A549 (cell line): ENCODE measurements at places on chromosomes 12 and 14.

DNA sequence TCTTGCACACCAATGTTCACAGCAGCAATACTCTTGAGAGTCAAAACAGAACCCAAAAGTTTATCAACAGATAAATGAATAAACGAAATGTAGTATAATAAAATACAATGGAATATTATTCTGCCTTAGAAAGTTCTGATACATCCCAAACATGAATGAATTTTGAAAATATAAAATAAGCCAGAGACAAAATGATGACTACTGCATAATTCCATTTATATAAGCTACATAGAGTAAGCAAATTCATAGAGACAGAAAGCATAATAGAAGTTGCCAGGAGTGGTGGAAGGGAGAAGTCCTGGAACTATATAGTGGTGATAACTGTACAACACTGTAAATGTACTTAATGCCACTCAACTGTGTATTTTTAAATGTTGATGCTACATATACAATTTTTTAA lies 21.1 kb downstream of the KDM5A start:
- DNase-seq, result no peak

DNA sequence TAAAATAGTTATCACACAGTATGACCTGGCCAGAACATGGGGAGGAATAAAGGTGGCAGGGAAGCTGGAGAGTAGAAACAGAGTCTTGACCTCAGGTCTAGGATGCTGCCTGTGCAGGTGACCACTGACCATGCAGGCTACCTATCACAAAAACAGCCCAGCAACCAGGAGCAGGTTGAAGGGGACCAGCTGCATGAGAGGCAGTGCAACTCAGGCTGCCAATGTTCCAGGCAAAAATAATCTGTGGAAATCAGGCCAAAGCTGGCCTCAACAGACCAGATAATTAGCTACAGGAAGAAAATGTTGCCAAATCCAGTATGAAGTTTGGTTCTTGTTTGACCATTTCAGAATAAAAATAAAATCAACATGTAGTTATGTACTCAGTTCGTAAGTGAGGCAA lies 72.6 kb downstream of the PDE6H start:
- DNase-seq, result no peak

DNA sequence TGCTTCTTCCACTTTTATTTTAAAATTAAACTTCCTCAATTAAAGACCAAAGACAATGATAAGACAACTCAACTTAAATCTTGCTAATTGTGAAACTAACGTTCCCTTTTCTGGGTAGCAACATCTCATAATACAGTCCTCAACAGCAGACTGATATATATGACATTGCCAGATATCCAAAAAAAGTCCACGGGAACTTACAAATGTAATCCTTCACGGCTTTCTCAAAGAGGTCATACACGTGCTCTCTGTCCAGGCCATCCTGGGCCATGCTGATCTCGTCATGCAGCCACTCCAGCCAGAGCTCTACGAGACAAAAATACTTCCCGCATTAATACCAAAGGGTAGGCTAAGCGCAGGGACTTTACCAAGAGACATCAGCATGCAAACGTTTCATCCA lies 13.3 kb downstream of the SART3 start:
- DNase-seq, result no peak

DNA sequence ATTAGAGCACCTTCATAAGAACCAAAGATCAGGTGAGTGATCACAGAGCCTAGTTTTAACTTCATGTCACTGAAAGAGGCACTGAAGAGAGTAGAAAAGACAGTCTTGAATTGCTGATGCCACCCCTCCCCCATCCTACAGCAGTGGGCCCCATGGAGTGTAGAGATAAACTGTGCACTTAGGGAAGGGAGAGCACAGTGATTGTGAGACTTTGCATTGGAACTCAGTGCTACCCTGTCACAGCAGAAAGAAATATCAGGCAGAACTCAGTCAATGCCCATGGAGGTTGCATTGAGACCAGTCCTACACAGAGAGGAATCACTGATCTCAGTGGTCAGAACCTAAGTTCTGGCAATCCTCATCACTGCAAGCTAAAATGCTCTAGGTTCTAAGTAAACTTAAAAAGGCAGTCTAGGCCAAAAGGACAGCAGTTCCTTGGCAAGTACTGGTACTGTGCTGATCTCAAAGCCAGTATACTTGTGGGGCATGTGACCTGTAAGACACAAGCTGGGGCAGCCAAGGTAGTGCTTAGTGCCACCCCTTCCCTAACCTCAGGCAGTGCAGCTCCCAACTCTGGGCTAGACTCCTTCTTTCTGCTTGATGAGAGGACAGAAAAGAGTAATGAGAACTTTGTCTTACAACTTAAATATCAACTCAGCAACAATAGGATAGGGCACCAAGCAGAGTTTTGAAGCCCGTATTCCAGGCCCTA lies 94.1 kb downstream of the FSCB start:
- DNase-seq, result no peak

GRCh38 chr14:65011538-65011937 lies 24.8 kb downstream of the FNTB start:
- no peak for DNase-seq

DNA sequence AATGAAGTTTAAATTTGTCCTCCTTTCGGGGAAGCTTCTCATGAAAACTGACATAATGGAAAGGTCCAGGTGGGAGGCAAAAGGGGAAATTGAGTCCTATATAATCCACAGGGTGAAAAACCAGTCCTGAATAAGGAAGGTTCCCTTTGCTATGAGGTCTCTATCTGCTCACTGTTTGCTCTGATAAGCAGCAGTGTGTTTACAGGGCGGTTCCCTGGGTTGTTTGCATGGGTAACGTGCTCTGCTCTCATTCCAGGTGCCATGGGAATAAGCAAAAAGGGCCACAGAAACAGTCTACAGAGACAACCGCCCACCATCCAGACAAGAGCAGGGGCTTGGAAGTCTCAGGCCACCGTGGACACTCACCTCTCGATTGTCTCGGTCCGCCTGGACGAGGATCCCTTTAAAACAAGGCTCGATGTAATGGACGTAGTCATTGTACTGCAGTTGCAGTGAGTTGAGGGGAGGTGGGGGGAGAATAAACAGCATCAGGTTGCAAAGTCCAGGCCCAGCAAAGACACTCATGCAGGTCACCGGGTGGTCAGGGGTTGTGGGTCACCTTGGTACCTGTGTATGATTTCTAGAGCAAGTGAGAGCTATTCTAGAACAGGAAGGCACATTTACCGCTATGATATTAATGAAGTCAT lies 32.7 kb downstream of the CACNA2D4 start:
- DNase-seq, result no peak

DNA sequence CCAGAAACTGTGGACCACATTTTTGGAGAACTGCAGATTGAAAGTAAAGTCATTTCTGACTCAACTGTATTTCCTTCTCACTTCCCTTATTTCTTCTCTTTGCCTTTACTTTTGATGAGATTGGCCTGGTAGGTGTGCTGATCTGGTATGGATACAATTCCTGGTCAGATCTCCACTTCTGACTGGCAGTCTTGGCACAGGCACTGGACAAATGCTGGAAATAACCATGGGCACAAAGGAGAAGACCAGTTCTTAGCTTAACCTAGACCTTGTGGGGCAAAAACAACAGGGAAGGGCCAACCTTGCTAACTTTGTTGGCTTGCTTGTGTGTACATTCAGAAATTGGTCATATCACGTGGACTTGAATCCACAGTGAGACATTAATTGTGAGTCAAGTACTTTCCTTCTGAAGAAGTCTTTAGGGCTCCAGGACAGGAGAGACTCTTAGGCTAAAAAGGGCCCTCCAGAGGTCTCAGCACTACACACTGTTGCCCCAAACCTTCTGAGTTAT lies 75.0 kb downstream of the DIP2B start:
- DNase-seq, result peak; percentile 67

- DNase-seq, result no peak
Measured at GRCh38 chr14:74401504-74402241, 24.3 kb downstream of the SYNDIG1L start.

DNA sequence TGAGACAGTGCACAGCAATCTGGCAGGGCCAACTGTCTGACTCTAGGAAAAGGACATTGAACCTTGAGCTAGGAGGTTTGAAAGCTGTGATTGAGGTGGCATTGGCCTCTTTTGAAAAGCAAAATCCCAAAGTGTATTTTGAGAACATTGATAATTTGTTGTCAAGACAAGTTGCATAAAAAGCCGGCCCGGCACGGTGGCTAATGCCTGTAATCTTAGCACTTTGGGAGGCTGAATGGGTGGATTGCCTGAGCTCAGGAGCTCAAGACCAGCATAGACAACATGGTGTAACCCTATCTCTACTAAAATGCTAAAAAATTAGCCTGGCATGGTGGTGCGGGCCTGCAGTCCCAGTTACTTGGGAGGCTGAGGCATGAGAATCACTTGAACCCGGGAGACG lies 331.6 kb downstream of the DUSP6 start:
- DNase-seq, result no peak

DNA sequence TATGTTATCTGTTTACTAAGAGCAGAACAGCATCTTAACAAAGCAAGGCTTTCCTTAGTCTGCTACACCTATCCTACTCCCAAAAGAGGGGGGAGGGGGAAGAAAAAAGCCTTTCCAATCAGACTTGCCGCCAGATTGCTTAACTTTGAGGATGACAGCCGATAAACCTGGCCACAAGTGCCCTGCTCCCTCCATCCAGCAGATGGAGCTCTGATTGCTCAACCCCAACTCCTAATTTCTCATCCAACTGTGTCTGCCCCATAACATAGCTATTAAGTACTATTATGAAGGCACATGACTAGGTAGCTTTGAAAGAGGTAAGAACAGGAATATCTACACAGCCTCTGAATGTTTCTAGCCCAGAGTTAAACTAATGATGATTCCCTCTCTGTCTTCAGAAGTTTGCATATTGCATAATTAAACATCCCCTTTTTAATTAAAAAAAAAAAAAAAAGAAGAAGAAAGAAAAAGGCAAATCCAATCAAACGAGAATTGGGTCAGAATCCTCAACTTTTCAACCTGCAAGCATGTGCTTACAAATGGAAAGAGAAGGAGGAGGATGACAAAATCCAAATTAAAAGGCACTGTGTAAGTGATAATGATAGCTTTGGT lies 247.4 kb downstream of the GALC start:
- peak; percentile 37 for DNase-seq

- DNase-seq, result no peak
Measured at GRCh38 chr12:112140728-112141127, 15.4 kb downstream of the TRAFD1 start.

GRCh38 chr12:80299219-80299618 lies 144.8 kb upstream of the PTPRQ start:
- no peak for DNase-seq

GRCh38 chr12:6866163-6866919 lies 990 bp upstream of the TPI1 start:
- no peak for DNase-seq
